ENCODE measurements at places on chromosomes 2 and 18.

- no peak for DNase-seq
Measured at GRCh38 chr2:62343206-62343605, 147.3 kb downstream of the B3GNT2 start.

DNA sequence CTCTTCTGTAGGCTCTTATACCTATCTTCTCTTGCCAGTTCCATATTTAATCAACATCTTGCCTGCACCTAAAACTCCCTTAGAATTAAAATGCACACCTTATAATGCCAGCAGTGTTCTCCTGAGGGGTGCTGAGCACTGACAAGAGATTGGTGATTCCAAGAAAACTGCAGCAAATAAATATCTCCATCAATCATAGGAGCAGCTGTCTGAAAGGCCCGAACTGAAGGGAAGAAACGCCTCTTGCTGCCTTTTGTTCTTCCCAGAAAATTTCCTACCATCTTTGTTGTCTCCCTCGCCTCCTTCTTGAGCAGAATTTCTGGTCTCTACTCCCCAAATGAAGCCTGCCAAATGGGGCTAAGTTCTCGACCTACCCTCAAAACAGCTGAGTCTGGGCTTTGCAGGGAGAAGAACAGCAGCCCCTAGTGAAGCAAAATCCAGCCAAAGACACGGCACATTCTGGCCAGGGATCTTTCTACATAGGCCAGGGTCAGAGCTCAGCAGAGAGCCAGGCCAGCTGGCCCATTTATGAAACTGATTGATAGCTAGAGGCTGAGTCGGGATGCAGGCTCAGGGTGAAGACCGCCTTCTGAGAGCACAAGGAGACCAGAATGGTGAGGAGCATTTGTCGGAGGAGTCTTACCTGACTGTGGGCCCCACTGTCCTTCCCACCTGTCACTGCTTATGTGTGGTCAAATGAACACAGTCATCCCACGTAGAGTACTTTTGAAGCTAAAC, 20.4 kb upstream of the TMEM247 start:
- no peak for DNase-seq

DNA sequence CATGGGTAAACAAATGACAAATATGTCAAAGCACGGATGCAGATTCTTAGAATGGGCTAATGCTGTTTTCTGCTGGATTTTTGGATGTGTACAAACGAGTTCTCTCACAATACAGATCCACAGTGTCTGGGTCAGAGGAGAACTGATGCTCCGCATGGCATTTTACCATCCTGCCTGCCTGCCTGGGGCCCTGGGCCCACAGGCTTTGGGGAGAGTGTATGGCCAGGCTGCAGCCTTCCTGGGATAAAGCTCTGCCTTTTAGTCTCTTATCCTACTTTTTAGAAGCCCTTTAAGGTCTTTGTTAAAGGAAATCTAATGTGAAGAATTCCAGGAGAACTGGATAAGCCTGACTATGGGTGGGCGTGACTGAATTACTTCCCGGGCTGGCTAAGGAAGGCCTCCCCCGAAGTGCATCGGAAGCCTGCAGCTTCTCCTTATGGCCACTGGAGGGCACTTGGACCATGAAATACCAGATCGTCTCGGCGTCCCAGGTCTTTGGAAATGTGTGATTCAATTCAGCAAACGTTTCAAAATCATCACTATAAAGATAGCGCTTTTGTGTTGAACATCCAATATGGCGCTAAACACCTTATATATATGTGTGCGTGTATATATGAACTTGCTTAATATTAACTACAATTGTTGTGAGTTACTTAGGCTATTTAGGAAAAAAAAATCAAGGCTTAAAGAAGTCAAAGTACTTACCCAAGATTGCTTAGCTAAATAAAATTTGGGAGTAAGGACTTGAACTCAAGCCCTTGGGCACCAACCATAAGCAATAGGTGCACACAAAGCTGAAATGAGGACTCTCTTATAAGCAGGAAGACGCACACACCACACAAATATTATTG, 15.2 kb upstream of the DNPEP start:
- peak; percentile 51 for DNase-seq

- no peak for DNase-seq
Measured at GRCh38 chr2:223989206-223989855, 32.1 kb downstream of the MRPL44 start.

DNA sequence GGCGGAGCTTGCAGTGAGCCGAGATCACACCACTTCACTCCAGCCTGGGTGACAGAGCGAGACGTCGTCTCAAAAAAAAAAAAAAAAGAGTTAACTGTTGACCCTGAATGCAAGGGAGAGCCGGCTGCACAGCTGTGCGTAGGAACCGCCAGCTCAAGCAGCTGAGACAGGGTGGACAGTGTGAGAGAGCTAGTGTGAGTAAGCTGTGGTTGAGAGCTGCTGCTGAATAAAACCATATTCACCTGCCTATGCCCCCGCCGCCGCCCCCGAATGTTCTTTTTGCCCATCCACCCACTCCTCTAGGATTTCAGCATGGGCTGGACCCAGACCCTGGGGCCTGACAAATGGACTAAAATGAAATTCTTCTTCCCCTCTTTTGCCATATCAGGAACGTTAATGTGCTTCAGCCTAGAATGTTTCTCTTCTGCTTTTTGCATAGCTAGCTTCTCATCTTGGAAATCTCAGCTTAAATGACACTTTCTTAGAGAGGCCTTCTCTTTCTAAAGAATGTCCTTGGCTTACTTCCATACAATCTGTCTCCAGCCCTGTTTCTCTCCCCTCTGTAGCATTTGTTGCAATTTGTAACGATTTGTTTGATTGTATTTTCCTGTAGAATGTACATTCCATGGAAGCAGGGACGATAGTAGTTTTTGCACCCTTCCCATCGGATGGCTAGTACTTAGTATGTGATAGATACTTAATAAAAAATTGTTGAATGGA, 142.7 kb downstream of the KLHL14 start:
- DNase-seq = no peak

- no peak for DNase-seq
Measured at GRCh38 chr2:17326717-17327116, 191.5 kb downstream of the RAD51AP2 start.

GRCh38 chr2:122988395-122989221, 1036.5 kb upstream of the CNTNAP5 start:
- no peak for DNase-seq
